Glutamatergic neuron (in vitro differentiated cells): ENCODE measurements at places on chromosomes 3 and 15. TPM values are rescaled to one million over a fixed set of nuclear protein-coding genes. Genes with fewer than 3 reads are reported as not detected.

Gene CXCR6
- not detected for total RNA-seq

- H3K4me3 ChIP-seq = peak overlapping the region; percentile 44
- peak overlapping the region; percentile 94 for H3K27ac ChIP-seq
- peaks cover 35% of the 10 kb centered on the region for H3K4me1 ChIP-seq
- no peaks in the 10 kb centered on the region for H3K36me3 ChIP-seq
- H3K27me3 ChIP-seq = no peaks in the 10 kb centered on the region
- no peak for DNase-seq
These were observed 6.7 kb upstream of the ZNF609 start for GRCh38 chr15:64453689-64454037.

DNA sequence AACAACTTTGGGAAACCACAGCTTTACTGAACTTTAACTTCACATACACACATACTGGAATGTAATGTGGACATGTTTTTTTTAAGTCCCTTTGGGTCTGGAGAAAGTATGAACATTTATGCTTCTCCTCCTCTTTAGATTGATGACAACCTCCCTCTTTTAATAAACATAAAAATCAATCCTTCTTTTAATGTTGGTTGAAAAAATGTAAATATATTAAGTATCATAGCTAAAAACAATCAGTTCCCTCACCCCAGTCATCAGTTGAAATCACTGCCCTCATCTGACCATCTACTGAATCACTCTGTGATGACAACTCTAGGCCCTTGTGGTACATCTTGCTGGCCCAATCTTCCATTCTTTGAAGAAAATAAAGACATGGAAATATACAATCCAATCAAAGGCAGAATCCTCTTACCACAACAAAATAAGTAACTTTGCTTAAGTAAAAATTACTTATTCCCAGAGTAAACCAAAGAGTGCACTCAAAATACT is 6.4 kb downstream of the AAGAB start:
- H3K4me1 ChIP-seq = no peaks in the 10 kb centered on the region
- no peak overlapping the region for H3K27ac ChIP-seq
- no peak overlapping the region for H3K4me3 ChIP-seq

DNA sequence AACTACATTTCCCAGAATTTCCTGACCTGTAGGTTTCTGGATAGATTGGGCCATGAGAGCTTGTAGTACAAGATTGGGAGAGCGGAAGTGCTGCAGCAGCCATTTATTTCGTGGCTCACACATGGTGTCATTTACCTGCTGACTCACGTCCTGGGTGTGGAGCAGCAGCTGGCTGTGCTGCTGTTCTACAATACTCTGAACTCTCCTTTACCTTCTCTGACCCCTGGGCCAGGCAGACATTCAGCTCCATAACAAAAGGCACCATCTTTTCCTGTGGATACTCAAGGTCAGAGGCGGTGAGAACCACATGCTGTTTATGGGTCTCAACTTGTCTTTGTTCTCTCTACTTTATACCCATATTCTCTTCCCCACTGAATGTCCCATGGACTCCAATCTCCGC is 490.2 kb downstream of the IGSF11 start:
- peaks cover 3% of the 10 kb centered on the region for H3K36me3 ChIP-seq
- H3K4me3 ChIP-seq = no peak overlapping the region
- H3K27me3 ChIP-seq = no peaks in the 10 kb centered on the region

DNA sequence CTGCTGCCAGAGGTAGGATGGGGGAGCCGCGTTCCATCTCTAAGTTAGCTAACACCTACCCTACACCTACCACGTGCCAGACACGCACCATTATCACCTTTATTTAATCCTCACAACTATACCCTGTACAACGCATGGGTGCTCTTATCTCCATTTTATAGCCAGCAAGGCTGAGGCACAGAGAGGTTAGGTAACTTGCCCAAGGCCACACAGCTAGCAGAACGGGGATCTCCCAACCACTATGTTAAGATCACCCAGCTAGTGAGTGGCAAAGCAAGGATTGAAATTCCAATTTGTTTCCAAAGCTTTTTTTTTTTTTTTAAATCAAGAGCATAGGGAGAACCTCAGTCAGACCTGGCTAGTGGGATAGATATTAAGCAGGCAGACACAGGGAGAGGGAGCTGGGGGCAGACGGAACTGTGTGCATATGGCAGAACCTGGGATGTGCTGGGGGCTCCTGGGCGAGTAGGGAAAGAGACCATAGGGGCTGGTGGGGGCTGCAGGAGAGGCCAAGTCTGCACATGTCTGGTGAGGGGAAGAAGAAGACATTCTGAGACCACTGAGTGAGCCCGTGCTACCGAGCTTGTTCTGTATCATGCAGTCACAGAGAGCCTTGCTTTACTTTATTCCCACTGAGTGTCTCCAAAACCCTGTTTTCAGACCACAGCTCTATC is 196.3 kb upstream of the TPM1 start:
- DNase-seq = no peak
- H3K4me1 ChIP-seq = peaks cover 2% of the 10 kb centered on the region
- H3K27me3 ChIP-seq = peaks cover 6% of the 10 kb centered on the region
- H3K27ac ChIP-seq = no peak overlapping the region
- H3K36me3 ChIP-seq = peaks cover 7% of the 10 kb centered on the region
